ENCODE measurements at places on chromosomes 1 and 21. TPM values are rescaled to one million over a fixed set of nuclear protein-coding genes. Genes with fewer than 3 reads are reported as not detected.
A peak's percentile ranks its signal among the peaks of the same experiment; 100 is the strongest.

Gene UTP25
- 6.3 TPM for polyA plus RNA-seq

GRCh38 chr1:237398751-237399150, 356.8 kb downstream of the RYR2 start:
- H3K27me3 ChIP-seq, result no peaks in the 10 kb centered on the region
- H3K27ac ChIP-seq, result no peak overlapping the region
- no peaks in the 10 kb centered on the region for H3K36me3 ChIP-seq
- DNase-seq, result no peak
- H3K4me3 ChIP-seq, result no peak overlapping the region

DNA sequence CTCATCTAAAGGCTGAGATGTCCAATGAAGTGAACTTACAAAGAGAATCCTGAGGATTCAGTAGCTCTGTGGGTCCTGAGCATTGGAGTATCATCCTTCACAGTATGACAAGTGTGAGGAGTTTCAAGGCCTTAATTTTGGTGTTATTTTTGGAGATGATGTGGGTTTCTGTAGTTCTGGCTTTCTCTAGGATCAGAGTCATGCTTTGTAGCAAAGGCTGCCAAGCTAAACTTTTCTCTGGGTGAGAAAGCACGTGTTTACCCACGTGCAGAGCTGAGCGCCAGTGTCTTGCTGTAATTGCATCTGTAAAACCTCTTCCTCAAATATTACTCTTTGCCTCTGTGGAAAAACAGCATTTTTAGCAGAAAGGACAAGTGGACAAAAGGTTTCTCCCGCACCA, 387.8 kb upstream of the LYPLAL1 start:
- no peaks in the 10 kb centered on the region for H3K36me3 ChIP-seq
- no peak overlapping the region for H3K27ac ChIP-seq
- H3K27me3 ChIP-seq, result no peaks in the 10 kb centered on the region
- no peaks in the 10 kb centered on the region for H3K4me1 ChIP-seq

DNA sequence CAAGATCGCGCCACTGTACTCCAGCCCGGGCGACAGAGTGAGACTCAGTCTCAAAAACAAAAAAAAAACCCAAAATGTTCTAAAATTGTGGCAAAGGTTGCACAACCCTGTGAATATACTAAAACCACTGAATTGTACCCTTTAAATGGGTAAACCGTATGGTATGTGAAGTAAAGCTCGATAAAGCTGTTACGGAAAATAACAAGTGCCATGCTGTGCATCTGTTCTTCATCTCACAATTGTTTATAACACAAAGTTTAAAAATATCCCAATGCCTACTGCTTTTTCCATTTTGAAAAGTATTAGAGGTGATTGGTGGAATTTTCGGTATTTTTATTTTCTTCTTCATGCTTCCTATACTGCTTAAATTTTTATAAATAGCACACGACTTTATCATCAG, 111.5 kb downstream of the ENAH start:
- H3K4me3 ChIP-seq, result no peak overlapping the region
- peak overlapping the region; percentile 73 for H3K27ac ChIP-seq
- no peak for DNase-seq

Gene PRR9
- polyA plus RNA-seq, result not detected

Gene TNFRSF18
- not detected for polyA plus RNA-seq

DNA sequence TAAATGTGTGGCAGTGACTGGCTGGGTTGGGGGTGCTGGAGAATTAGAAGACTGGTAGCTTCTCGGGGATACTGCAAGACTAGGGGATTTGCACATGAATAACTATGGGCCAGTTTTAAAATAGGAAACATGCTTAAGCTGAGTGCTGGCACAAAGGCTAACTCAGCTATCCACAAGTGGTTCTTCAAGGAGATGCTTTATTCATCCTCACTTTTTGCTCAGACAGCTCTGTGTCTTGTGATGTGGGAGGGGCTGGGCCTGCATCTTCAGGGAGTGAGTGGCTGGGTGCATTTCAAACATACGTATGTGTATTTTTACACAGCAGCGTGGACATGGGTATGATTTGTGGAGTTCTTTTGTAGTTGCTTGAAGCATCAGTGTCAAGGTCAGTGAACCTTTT, 2.3 kb downstream of the COQ8A start:
- no peak for DNase-seq
- no peaks in the 10 kb centered on the region for H3K27me3 ChIP-seq
- no peaks in the 10 kb centered on the region for H3K36me3 ChIP-seq
- H3K4me1 ChIP-seq, result peaks cover 28% of the 10 kb centered on the region

DNA sequence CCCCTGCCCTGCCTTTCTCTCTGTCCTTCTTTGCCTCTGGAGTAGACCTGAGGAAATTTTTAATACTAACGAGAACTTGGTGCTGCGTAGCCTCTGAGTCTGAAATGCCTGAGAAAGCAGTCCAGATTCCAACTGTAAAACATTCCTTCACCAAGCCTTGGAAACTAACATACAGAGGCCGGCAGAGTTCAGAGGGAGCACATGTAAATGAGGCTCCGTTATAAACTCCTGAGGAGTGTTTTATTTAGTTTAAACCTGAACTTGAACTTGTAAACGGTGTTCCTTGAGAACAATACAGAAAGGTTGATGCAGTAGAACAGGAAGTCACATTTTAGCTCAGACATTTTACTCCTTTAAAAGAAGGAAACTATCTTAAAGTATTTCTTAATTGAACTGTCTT, 280.7 kb downstream of the TM2D1 start:
- DNase-seq, result no peak
- no peak overlapping the region for H3K27ac ChIP-seq
- H3K36me3 ChIP-seq, result no peaks in the 10 kb centered on the region
- no peaks in the 10 kb centered on the region for H3K27me3 ChIP-seq

- peaks cover 9% of the 10 kb centered on the region for H3K27me3 ChIP-seq
- no peak overlapping the region for H3K4me3 ChIP-seq
- no peaks in the 10 kb centered on the region for H3K36me3 ChIP-seq
- H3K27ac ChIP-seq, result no peak overlapping the region
- no peak for DNase-seq
Measured at GRCh38 chr1:201059871-201060555, 36.5 kb upstream of the KIF21B start.

DNA sequence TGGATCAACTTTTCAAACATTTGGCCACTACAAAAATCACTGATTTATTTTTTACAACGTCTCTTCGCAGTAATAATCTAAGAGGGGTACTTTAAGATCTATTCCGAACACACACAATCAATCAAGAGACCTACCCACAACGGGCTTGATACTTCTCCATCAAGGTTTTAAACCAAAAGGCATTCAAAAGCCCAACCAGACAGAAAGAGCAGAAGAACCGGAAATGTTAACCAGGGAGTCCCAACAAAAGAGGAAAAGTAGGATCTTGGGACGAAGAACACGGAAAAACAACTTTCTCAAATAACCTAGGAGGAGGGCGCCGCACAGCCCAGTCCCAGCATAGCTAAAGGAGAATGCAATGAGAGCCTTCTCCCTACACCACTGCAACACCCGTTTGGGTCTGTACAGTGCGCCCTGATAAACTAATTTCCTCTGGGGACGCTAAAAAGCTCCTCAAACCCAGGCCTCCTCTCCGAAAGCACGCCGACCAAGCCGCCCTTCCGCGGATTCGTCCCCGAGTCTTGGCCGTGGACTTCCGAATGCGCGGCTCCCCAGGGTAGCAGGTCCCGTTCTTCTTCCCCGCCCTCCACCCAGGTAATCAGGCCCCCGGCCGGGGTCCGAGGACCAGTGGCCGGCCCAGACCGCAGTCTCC, 623 bp downstream of the RPL22 start:
- H3K4me3 ChIP-seq, result peak overlapping the region; percentile 87
- H3K36me3 ChIP-seq, result peaks cover 37% of the 10 kb centered on the region
- H3K27me3 ChIP-seq, result no peaks in the 10 kb centered on the region
- H3K4me1 ChIP-seq, result peaks cover 8% of the 10 kb centered on the region
- DNase-seq, result no peak
- peak overlapping the region; percentile 71 for H3K27ac ChIP-seq

DNA sequence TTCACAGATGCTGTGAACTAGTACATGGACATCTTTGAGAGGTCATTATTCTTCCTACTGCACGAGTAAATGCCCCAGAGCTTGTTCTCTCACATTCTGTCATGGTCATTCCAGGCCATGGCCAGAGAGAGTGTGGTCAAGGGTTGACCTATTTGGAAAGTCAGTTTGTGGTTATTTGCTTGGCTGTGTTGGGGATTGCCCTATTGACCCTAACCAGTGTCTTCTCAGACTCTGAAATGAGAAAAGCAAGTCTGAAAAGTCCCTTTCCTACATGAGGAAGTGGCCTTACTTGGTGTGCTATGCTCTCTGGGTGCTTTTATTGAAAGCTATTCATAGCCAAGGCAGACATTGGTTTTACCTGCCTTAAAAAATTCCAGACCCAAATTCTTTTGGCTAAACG, 26.6 kb downstream of the CLIC6 start:
- H3K4me3 ChIP-seq, result no peak overlapping the region
- no peak for DNase-seq
- H3K27ac ChIP-seq, result no peak overlapping the region
- no peaks in the 10 kb centered on the region for H3K36me3 ChIP-seq
- H3K4me1 ChIP-seq, result no peaks in the 10 kb centered on the region

- H3K4me1 ChIP-seq, result peaks cover 54% of the 10 kb centered on the region
- H3K4me3 ChIP-seq, result no peak overlapping the region
- H3K27ac ChIP-seq, result no peak overlapping the region
- no peaks in the 10 kb centered on the region for H3K27me3 ChIP-seq
- no peak for DNase-seq
- H3K36me3 ChIP-seq, result peaks cover 11% of the 10 kb centered on the region
Measured at GRCh38 chr1:19427087-19427781, 58.1 kb downstream of the CAPZB start.

DNA sequence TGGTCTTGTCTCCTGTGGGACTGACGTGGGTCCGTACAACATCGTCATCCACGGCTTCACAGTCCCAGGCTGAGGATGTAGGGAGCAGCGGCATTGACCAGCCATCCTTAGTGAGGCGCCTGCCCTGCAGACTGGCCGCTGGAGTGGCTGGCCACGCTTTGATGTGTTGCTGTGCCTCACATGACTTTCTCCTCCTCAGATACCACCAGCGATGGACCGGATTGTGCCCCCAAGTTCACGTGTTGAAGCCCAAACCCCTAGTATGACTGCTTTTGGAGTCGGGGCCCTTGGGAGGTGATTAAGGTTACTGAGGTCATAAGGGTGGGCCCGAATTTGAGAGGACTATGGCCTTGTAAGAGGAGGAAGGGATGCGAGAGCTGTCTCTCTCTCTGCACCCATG, 122.5 kb downstream of the PCBP3 start:
- H3K27me3 ChIP-seq, result no peaks in the 10 kb centered on the region
- no peak for DNase-seq

- H3K27ac ChIP-seq, result no peak overlapping the region
- no peaks in the 10 kb centered on the region for H3K36me3 ChIP-seq
- no peak overlapping the region for H3K4me3 ChIP-seq
- peaks cover 8% of the 10 kb centered on the region for H3K4me1 ChIP-seq
Measured at GRCh38 chr1:236066828-236067386, 2.0 kb upstream of the NID1 start.

GRCh38 chr1:151827853-151828252, 3.7 kb downstream of the RORC start:
- H3K36me3 ChIP-seq, result no peaks in the 10 kb centered on the region
- no peak for DNase-seq

- peaks cover 3% of the 10 kb centered on the region for H3K36me3 ChIP-seq
- H3K27ac ChIP-seq, result no peak overlapping the region
- no peak overlapping the region for H3K4me3 ChIP-seq
- no peaks in the 10 kb centered on the region for H3K27me3 ChIP-seq
Measured at GRCh38 chr1:1763657-1764621, 14.3 kb downstream of the NADK start.

GRCh38 chr1:21896026-21896425, 41.1 kb downstream of the HSPG2 start:
- H3K36me3 ChIP-seq, result no peaks in the 10 kb centered on the region
- no peaks in the 10 kb centered on the region for H3K4me1 ChIP-seq
- H3K4me3 ChIP-seq, result no peak overlapping the region
- DNase-seq, result no peak
- no peaks in the 10 kb centered on the region for H3K27me3 ChIP-seq

Gene ZFYVE9
- polyA plus RNA-seq, result 4.1 TPM

DNA sequence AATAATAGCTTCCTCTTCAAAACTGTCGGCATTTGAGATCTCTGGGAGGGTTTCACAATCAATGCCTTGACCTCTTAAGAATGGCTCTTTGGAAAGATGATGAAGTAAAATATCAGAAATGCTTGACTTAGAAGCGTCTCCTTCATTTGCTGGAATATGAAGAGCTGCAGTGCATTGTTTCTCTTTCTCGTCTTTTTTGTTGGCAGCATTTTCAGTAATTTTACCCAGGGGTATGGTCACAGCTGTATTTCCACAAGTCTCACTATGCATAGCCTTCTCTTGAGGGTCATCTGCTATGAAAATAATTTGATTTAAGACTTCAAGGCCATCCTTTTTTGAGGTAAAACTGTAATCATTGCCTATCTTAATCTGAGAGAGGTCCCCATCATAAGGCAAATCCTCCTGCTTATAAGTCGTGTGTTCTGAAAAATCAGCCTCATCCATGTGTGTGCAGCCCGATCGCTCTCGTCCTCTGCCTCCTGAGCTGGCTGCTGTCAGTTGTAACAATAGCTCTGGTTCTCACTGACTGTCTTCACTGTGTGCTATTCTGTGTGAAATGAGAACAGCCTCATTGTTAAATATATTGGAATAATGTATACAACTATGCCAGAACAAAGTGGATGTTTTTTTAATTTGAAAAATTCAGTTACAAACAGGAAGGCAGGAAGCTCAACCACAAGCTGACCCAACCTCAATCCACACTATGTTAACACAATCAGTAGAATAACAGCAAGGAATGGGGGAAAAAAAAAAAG, 4.5 kb downstream of the AKNAD1 start:
- no peak for DNase-seq
- peaks cover 2% of the 10 kb centered on the region for H3K4me1 ChIP-seq
- H3K27me3 ChIP-seq, result no peaks in the 10 kb centered on the region
- H3K4me3 ChIP-seq, result no peak overlapping the region
- H3K27ac ChIP-seq, result no peak overlapping the region
- no peaks in the 10 kb centered on the region for H3K36me3 ChIP-seq

DNA sequence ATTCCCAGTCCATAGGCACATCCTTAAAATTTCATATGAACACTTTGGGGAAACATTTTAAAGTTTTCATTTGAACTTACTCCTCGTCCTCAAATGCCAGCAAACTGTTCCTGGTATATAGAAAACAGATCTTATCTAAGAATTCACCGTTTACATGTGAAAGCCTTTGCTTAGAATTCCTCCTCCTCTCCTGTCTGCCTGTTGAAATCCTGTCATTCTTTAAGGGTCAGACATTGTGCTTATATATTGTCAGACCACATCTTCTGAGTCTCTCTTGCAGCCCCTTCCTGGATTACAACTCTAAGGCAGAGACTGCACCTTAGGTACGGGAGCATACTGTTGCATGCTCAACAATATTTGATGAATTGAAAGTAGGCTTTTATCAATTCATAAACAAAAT, 239.7 kb downstream of the SMYD3 start:
- H3K27ac ChIP-seq, result no peak overlapping the region
- no peak for DNase-seq
- H3K4me1 ChIP-seq, result no peaks in the 10 kb centered on the region
- no peaks in the 10 kb centered on the region for H3K27me3 ChIP-seq

All from SK-N-SH (cell line).